ENCODE measurements at places on chromosomes 1 and 21.

DNA sequence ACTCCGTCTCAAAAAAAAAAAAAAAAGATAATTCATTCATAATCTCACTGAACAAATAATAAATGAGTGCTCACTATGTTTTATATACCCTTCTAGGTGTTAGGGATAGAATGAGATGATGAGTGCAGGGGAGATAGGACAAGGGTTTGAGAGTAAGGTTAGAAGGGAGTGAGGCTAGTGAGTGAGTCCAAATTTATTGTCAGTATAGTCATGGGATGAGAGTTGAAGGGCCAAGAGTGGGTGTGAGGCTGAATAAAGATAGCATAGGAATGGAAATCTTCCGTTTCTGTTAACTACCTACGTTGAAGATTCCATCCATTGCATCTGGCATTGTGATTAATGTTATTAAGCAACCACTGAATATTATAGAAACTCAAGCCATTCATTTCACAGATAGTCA lies 16.8 kb downstream of the GNAI3 start:
- DNase-seq, result no peak

- no peak for DNase-seq
These were observed 12.6 kb upstream of the S100B start for GRCh38 chr21:46617267-46618051.

- DNase-seq, result peak; percentile 56
These were observed at the start of gene TTLL7 for GRCh38 chr1:83998498-83999315. Gene TTLL7 (minus strand): TSS chr1:83999132. CDS start chr1:83952211, 46,921 bp downstream.

GRCh38 chr1:159775716-159776115 lies 5.0 kb upstream of the DUSP23 start:
- no peak for DNase-seq

- no peak for DNase-seq
These were observed 10.3 kb upstream of the PROX1 start for GRCh38 chr1:213977486-213977842.

DNA sequence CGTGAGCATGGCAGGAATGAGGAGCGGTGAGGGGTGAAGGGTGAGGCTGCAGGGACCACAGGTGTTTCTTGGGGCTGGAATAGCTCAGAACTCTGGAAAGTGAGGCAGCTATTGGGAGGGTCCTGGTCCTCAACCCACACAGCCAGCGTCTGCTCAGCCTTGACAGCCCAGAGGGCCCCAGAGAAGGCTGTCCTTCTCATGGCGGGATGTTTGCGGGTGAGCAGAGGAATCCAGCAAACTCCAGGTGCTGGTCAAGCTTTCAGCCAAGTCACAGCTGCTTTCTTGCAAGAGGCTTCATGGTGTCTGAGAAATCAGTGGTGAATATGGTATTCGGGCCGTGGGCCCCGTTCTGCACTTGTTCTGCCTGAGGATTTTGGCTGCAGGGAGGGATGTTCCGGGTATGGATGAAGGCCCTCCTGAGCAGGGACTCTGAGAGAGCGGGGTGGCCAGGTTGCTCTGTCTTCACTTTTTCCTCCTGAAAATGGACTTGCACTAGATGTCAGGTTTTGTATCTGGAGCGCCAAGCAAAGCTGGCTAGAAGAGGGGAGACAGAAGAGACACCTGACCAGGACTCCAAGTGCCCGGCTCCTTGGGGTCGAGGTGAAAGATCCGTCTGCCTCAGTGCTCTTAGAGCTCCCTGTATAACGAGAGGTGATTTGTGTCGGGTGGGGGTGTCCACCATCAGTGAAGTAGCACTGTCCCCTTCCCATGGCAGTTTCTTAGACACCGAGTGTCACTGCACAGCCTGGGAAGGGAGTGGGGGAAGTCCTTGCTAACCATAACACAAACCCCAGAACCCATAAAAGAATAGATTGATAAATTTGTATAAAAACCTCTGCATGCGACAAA lies 139.9 kb downstream of the PEX14 start:
- no peak for DNase-seq

DNA sequence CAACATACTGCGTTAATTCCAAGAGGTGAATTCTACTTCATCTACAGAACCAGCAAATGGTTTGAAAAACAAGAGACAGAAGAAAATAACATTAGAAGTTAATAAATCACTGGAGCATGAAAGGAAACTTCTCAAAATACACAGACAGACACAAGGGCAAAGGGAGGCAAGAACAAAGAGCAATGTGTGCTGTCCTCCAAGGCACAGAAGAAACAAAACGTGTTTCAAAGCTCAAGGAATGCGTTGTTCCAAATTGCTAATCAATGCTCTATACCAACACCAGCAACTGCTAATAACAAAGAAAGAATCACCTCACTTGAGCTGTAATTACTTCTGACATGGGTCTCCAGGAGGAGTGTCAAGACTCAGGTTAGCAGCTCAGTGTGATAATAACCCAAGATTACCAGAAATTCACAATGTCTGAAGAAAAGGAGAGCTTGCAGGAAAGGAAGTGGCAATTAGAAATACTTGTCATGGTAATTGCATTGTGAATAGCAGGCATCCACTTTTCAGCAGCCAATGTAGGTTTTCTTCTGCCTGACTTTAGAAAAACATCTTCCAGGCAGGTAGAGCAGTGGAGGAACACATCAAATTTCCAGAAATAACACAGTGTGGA lies 175.4 kb downstream of the SEC16B start:
- DNase-seq, result no peak

- DNase-seq, result no peak
These were observed 10.5 kb downstream of the PTGFRN start for GRCh38 chr1:116920211-116920610.

DNA sequence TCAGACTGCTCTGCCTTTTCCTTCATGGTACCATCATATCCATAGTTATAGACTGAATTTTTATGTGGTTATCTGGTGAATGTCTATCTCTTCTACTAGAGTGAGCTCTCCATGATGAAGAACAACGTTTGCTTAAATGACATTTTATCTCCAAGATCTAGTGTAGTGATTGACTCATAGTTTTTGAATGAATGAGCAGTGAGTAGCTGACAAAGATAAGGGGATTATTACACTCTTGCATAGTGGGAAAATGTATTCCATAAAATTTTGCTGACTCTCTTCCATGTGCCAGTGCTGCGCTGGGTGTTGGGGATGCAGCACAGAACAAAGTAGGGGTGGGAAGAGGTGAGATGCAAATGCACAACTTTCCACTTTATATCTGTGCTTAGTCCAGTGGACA lies 147.7 kb downstream of the TGFB2 start:
- DNase-seq, result no peak

GRCh38 chr1:226872437-226872836 lies 2.0 kb downstream of the PSEN2 start:
- peak; percentile 33 for DNase-seq

DNA sequence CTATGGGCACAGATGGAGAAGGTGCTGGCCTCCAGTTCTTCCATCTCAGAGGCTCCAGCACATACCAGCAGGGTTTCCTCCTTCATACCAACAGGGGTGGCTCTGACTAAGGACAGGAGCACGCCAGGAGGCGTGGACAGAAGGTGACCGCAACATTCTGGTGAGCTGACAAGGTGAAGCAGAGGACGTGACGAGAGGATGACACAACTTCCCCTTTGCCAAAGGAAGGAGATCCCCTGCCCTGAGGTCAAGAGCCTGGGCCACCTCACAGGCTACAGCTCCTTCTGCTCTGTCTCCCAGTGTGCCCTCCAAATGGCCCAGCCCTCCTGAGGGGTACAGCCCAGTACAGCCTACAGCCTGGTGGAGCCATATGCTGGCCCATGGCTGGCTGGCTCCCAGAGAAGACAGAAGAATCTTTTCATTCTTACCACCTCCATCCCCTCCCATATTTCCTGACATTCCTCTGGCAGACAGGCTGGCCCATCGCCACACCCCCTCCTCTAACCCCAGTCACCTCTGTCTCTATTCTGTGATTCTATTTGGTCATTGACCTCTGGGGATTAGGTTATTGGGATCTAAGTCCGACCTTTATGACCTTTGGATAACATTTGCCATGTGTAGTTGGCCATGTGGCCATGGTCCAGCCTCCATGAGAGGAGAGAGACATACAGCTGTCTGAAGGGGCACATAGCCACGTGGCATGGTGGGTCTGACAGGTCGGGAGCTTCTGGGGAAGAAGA lies 5.1 kb upstream of the LAMB3 start:
- DNase-seq, result peak; percentile 48

GRCh38 chr1:231781892-231782291 lies 155.3 kb downstream of the DISC1 start:
- DNase-seq, result no peak

DNA sequence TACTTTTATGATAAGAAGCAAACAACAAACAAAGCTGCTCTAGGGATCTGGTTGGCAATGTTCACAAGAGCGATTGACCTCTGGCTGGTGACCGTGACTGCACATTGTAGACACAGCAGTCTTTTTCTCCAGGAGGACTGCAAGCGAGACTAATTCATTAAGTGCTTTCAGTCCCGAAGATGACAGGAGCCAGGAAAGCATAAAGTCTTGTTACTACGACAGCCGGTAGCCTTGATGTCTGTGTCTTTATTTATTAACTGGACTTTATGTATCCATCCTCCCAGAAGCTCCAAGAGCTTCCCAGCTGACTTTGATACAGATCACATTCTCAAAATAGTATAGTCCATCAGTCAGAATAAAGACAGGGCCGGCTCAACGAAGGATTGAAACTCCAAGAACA lies 18.2 kb downstream of the FAM163A start:
- DNase-seq, result no peak

GRCh38 chr21:32088471-32088870 lies 190.4 kb downstream of the MIS18A start:
- DNase-seq, result no peak

DNA sequence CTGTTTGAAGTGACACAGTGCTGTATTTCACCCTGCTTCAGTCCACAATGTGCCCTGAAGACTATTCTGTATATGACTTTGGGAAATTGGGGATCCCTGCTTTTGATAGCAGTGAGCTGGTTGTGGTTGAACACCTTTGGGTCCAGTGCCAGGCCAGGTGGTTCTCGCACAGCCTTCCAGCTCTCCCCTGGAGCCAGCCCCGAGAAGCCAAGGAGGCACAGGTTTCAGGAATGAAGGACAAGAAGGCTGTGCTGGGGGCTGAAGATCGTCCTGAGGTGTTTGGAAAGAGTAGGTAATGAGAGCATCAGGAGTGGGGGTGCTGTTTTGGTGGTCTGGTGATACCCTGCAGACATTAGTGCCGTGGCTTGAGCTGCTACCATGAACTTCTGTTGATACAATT lies 131.4 kb upstream of the COL6A1 start:
- DNase-seq, result no peak

- no peak for DNase-seq
These were observed 28.3 kb downstream of the KIRREL1 start for GRCh38 chr1:158021721-158022120.

- DNase-seq, result no peak
These were observed 818.0 kb downstream of the LTN1 start for GRCh38 chr21:28174701-28175100.

GRCh38 chr1:75392278-75392677 lies 218.6 kb downstream of the SLC44A5 start:
- DNase-seq, result no peak

DNA sequence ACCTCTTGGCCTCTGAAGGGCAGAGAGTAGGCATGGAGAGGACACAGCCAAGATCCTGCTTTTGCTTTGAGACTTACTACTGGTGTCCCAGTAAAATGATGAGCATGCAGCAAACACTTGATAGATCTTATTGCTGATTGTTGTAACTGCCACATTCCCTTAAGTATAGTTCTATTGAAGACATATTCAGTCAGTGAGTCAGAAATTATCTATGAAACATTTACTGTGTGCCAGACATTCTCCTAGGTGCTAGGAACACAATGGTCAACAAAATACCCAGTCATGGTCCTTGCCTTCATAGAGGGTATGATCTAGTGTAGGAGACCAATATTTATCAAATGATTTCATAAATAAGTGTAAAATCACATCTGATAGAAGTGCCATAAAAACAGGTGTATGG lies 13.6 kb downstream of the STYXL2 start:
- DNase-seq, result no peak

DNA sequence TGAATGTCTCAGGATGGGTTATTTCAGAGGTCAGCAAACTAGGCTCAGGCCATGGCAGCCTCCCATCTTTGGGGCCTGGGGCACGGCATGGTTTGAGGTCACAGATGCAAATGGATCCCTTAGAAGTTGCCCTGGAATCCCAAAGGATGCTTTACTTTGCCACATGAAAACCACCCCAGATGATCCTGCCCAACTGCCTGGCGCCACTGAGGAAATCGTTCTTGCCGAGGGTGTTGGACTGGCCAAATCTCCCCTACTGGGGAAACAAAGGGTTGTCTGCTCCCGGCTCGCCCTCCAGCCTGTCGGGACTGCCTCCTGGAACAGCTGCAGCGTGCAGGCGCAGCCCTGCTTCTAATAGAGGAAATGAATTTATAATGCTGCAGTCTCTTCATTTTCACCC lies 173.0 kb upstream of the LMO4 start:
- DNase-seq, result no peak

- no peak for DNase-seq
These were observed 4.4 kb upstream of the INPP5B start for GRCh38 chr1:37951041-37951782.

- no peak for DNase-seq
These were observed 107.0 kb upstream of the CASZ1 start for GRCh38 chr1:10903421-10903820.

DNA sequence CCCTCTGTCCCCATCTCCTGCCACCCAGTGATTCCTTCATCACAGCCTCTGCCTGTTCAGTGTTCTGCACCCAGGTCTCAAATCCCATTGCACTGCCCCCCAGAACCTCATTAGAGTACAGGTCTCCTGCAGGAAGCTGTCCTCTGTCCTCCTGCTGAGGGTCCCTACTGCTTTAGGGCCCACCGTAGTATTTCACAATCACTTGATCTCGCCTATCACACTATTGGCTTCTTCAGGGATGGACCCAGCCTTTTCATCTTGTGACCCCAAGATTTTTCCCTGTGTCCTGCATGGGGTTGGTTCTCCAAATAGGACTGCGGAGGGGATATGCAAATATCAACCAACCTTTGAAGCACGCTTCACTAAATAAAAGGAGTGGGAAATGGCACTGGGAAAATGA lies 331.1 kb upstream of the AJAP1 start:
- DNase-seq, result no peak

DNA sequence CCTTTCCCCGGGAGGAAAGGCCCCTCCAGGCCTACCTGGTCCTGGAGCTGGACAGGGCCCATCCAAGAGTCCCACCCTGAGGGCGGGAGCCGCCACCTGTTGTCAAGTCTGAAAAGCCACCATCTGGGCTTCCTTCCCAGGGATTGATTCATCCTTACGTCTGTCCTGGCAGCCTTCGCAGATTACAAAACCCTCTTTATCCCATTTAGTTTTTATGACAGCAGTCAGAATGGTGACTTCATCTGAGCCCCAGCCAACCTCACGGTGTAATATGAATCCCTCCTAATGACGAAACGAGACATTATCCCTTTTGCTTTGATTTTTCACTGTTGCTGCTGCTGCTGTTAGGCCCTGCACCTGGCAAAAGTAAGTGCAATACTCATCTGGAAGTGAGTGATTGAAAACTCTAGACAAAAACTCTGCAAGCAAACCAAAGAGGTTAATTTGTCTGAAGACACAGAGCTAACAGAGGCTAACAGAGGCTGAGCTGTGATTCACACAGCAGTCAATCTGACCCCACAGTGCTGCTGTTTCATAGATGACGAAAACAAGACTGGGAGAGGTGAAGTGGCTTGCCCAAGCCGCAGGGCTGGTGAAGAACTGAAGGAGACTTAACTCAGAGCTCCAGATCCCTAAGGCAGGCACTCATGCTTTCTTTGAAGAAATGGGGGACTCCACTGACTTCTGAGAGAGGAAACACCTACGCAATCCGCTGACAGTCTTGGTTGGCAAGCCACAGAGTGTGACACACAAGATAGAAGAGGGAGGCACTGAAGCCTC lies 30.0 kb upstream of the S100A7 start:
- DNase-seq, result no peak

GRCh38 chr1:173295391-173295790 lies 88.3 kb upstream of the TNFSF4 start:
- no peak for DNase-seq
